ENCODE measurements at places on chromosomes 7 and 10. TPM values are rescaled to one million over a fixed set of nuclear protein-coding genes. Genes with fewer than 3 reads are reported as not detected.

Gene DPP6
- 0.84 TPM for total RNA-seq

Gene MOGAT3
- not detected for total RNA-seq

Gene TSPAN12
- total RNA-seq, result 10.9 TPM

Gene GNGT1
- not detected for total RNA-seq

Gene PNLIPRP3
- not detected for total RNA-seq

Gene CTNNA3
- 0.79 TPM for total RNA-seq

Gene CAMK2B
- 0.68 TPM for total RNA-seq

Gene HIBADH
- 47.0 TPM for total RNA-seq

Gene DKK1
- total RNA-seq, result 4.7 TPM

Gene RARRES2
- total RNA-seq, result 0.38 TPM

Gene CAV1
- 19.4 TPM for total RNA-seq

Gene ZNF398
- 16.0 TPM for total RNA-seq

Gene SORBS1
- total RNA-seq, result 4.0 TPM

Gene CHAT
- not detected for total RNA-seq

Gene SLC29A4
- total RNA-seq, result 6.5 TPM

Gene CREB5
- 27.9 TPM for total RNA-seq

Gene OR9A2
- not detected for total RNA-seq

Gene RAPGEF5
- total RNA-seq, result 1.1 TPM

Gene HECW1
- total RNA-seq, result 0.46 TPM

Gene DDC
- not detected for total RNA-seq
